ENCODE measurements at places on chromosomes 2 and 18.
A peak's percentile ranks its signal among the peaks of the same experiment; 100 is the strongest.

- no peak for DNase-seq
Observed at GRCh38 chr2:62744603-62745002, 39.1 kb downstream of the EHBP1 start.

DNA sequence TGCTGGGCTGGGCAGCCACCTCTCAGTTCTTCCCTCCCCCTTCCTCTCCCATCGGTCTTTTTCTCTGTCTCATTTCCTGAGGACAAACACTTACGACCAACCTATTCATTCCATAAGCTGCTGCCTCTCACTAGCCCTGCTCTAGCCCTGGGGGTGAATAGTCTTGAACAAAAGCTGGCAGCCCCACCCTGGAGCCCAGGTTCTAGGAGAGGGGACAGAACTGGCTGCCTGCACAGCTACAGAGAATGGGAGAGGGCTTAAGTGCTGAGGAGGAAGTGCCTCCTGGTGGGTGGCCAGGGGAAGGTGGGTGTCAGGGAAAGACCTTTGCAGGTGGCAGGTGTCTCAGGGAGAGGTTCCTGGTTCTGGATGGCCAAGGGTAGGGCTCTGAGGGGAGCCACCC lies 22.8 kb downstream of the ANO7 start:
- no peak for DNase-seq

DNA sequence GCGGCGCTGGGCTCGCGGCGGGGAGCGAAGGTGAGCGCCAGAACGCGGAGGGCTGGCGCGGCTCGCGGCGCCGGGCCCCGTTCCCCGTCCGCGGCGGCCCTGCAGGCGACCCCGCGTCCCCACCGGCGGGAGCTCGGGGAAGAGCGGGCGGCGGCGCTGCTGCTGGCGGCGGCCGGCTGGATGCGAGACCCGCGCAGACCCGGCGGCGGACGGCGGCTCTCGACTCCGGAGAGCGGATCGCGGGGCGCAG lies 213 bp downstream of the DOK6 start:
- no peak for DNase-seq

DNA sequence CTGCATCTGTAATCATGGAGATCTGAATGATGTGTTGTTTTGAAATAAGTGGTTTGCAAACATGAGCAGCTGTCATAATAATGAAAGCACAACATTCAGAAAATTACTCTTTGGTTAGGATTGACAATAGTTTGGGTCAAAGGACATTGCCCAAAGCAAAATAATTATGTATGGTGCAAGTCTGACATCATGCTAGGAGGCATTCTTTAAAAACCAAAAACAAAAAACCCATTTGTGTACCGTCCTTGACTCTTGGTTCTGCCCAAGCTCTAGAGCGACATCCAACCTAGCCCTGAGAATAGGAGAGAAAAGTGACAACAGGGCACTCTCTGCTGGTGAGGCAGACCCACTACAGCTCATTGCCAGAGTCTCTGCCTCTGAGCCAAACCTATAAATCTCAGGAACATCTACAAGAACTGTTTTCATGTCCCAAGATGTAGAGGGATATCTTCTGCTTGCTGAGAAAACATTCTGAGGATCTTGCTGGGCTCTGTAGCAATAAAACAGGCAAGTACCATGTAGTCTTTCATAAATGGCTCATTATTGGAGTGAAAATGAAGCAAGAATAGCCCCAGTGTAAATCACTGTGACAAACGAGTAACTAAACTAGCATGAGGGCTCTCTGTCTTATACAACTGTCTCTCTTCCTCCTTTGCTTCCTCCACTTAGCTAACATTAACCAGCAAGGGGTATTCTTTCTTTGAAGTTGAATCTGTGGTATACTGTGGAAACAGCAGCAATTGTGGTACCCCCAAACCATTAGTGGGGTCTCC lies 266.8 kb upstream of the CXCR4 start:
- DNase-seq = peak; percentile 10

DNA sequence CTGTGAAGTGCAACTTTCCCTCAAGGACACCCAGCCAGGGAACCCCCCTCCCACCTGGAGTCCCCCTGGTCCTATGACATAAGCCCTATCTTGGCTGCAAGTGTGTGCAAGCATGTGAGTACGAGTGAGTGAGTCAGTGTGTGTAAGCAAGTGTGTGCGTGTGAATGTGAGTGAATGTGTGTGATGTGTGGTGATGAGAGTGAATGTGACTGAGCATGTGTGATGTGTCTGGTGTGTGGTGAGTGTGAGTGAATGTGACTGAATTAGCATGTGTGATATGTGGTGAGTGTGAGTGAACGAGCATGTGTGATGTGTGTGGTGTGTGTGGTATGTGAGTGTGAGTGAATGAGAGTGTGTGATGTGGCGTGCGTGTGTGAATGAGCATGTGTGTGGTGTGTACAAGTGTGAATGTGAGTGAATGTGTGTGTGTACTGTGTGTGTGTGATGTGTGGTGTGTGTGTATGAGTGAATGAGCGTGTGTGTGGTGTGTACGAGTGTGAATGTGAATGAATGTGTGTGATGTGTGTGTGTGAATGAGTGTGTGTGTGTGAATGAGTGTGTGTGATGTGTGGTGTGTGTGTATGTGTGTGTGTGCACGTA lies 68.8 kb upstream of the SMAD7 start:
- no peak for DNase-seq

- no peak for DNase-seq
Observed at GRCh38 chr2:173092844-173093402, 17.3 kb downstream of the MAP3K20 start.

- DNase-seq = no peak
Observed at GRCh38 chr18:31241900-31242409, 76.0 kb upstream of the DSG1 start.

- no peak for DNase-seq
Observed at GRCh38 chr2:15953891-15954680, 13.7 kb downstream of the MYCN start.

DNA sequence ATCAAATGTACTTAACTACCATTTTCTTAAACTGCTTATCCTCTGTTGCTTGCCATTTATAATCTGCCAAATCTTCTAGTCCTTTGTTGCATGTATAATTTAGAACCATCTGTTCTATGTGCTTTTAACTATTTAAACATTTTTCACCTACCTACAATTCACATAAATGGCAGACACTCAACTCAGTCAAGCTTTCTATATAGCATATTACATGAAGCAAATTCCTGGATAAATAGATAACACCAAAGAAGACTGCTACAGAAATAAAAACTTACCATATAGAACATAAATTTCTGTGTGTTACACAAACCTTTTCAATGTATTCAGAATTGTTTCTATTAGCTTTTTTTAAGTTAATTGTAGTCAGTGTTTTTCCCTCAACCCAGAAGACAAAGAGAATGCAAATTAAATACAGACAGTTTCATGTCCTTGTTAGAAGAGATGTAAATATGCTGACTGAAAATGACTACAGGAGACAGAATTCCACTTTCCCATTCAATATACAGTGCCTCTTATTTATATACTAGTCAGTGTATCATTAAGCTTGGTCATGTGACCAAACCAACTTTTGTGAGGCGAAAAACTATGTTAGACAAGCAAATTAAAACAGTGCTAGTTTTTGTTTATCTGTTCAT lies 2.6 kb downstream of the BAZ2B start:
- no peak for DNase-seq

GRCh38 chr2:10444463-10444862 lies 3.7 kb downstream of the ODC1 start:
- no peak for DNase-seq

- DNase-seq = no peak
Observed at GRCh38 chr2:18848646-18849045, 259.3 kb upstream of the NT5C1B start.

DNA sequence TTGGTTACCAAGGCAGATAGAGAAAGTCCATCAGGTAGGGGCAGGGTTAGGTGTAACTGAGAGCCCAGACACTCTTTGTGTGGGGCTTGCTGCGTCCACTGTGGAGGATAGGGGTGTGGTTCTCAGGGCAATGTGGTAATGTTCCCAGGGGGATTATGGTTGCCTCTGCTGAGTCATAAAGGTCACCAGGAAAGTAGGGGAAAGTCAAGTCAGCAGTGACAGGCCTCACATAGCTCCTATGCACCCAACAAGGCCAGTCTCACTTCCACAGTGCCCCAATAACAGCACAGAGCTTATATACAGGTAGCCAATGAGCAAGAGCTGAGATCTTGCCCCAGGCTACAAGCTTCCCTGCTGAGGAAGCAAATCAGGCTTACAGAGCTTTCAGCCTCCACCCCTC lies 1438.0 kb upstream of the ZEB2 start:
- DNase-seq = no peak

GRCh38 chr2:215885536-215885935 lies 127.8 kb downstream of the MREG start:
- DNase-seq = no peak

GRCh38 chr2:200341376-200341775 lies 34.9 kb downstream of the SPATS2L start:
- DNase-seq = no peak

DNA sequence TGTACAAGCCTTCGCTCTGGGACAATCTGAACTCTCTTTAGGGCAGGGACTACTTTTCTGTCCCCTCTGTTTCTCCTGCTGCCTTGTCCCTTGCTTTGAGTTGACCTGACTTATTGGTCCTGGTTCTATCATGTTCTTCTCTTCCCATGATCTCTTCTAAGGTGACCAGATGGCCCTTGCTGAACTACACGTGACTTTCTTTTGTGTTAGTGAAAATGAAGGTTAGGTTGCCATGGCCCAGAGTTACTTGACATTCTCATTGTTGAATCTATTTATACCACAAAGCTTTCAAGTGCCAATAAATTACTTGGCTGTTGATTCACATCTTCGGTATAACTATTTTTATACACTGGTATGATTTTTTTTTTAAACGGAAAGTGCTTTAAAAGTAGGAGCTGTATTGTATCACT lies 24.4 kb downstream of the MRPL33 start:
- no peak for DNase-seq

GRCh38 chr2:120539937-120540718 lies 194.2 kb downstream of the INHBB start:
- no peak for DNase-seq

GRCh38 chr2:98908931-98909316 lies 27.1 kb downstream of the CRACDL start:
- no peak for DNase-seq

- DNase-seq = no peak
Observed at GRCh38 chr2:115174651-115175050, 732.2 kb downstream of the DPP10 start.

GRCh38 chr2:230872151-230872967 lies 7.6 kb downstream of the ITM2C start:
- DNase-seq = no peak

GRCh38 chr2:96537734-96538486 lies 1.4 kb downstream of the ARID5A start:
- DNase-seq = no peak

- DNase-seq = no peak
Observed at GRCh38 chr2:112794131-112794733, 9.9 kb upstream of the IL1A start.

Data from stimulated activated CD8-positive, alpha-beta memory T cell treated with anti-CD3 and anti-CD28 coated beads, Interleukin-15, amount 100 ng/mL, for 1 hour (primary cell).